ENCODE measurements at places on chromosomes 5 and 9. TPM values are rescaled to one million over a fixed set of nuclear protein-coding genes. Genes with fewer than 3 reads are reported as not detected.

The C5 gene
- total RNA-seq, result 1.8 TPM

The SLC6A18 gene
- total RNA-seq, result not detected

The IRX2 gene
- not detected for total RNA-seq

The QRFP gene
- total RNA-seq, result not detected

The CNTNAP3 gene
- total RNA-seq, result 0.10 TPM

The PCDHA2 gene
- total RNA-seq, result not detected

The ANKRD34B gene
- total RNA-seq, result 0.10 TPM

The NEUROG1 gene
- total RNA-seq, result not detected

The WNT8A gene
- not detected for total RNA-seq

The REEP2 gene
- total RNA-seq, result not detected
